Stimulated activated CD8-positive, alpha-beta memory T cell treated with anti-CD3 and anti-CD28 coated beads, Interleukin-2, amount 100 ng/mL, for 48 hours (primary cell): ENCODE measurements at places on chromosomes 5 and 9.

DNA sequence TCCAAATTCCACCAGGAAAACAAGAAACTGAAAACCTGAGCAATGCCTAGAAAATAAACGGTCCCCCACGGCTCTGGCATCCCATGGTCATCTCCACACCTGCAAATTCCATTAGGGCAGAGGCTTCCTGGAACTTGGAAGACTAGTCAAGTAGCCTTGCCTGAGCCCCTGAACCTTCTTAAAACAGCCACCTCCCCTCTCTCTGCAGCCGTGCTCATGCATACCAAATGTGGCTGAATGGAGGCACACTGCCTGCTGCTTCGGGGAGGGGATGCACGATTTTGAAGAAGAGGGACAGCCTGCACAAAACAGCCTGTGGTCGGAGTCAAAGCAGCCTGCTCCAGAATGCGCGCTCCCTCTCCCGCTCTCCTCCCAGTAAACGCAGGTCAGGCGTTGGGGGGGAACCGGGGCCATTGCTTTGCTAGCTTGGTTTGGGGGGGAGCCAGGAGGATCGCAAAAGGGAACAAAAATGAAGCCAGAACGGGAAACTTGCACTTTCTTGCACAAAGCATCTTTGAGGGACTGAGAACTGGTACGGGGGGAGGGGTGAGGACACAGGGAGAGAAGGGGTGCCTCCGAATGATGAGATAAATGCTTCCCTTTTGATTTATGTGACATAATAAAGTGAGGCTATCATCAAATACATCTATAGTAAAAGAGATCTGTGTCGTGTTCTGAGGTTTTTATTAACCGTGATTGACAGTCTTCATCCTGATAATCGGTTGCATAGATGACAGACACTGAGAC is at the start of gene TRPM3:
TRPM3 (minus strand) TSS at position 347 of the 747 bp plus-strand sequence; CDS start at position 80, 267 bp downstream.
- no peak for DNase-seq

- DNase-seq: no peak
These were observed 358.2 kb upstream of the MEF2C start for GRCh38 chr5:89241186-89241585.

DNA sequence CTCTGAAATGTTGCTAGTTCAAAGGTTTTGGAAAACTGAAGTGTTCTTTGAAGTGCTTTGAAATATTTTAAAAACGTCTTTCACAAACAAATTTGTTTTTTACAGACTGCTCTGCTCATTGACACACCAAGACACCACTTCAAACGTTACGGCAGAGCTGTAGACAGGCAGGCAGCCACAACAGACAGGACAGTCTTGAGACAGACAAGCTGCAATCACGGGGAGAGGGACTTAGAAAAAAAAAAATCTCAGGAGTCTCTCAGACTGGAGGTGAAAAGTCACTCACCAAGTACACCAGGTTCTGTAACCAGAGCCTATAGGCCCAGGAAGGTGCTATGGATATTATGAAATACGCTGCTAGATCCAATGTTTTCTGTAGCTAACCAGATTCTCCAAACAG is 135.4 kb downstream of the ISL1 start:
- DNase-seq: no peak

DNA sequence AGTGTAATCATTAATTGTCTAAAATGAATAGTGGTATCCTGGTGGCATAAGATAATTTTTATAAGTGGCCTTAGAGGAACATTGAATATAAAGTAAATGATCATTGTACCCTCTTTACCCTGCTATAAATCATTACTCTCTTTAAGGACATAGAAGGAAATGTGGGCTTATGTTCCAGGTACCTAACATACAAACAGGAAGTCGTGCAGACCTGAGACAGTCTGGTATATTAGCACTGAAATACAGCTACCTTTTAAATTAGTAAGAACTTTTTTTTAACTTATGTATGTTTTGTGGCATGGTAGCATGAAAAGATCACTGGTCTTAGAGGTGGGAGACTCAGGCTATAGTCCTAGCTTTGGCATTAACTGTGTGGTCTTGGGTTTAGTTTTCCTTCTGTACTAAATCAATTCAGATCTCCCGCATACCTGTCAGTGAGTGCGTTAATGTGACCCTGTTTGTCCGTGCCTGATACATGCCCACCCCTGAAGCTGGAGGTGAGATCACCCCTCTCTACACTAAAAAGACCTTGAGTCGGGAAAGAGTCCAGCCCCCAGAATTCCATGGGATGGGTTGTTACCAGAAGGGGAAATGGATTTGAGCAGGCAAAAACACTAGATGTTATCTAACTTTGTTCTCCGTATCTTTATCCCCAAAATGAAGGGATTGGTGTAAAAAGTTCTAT is 59.4 kb upstream of the ERBIN start:
- DNase-seq: no peak

DNA sequence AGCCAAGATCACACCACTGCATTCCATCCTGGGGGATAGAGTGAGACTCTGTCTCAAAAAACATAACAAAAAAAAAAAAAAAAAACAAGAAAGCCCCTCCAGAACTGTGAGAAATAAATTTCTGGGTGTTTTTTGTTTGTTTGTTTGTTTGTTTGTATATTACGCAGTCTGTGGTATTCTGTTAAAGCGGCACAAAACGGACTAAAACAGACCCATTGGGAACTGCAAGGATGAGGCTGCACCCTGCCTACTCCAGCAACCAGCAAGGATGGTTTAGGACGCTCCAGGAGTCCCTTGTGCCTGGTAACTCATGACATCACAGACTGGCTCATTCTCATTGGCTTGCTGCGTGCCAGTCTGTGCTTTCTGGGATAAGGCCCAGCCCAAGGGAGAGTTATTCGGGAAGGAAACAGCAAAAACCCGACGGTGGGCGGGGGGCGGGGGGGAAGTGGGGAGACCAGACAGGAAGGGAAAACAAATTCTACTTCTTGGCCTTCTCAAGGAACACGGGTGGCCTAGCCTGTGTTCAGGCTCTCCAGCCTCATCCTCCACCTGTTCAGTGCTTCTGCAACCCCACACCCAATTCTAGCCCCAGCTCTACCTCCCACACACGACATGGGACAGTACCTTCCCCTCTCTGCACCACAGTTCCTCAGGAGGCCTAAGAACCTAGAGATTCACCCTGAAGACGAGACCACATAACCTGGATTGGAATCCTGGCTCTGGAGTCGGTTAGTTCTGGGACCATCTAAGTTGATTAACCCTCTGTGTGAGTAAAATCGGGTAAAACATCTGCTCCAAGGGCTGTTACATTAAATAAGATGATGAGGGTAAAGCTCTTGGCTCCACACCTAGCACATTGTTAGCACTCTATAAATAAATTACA is 2.8 kb downstream of the CD74 start:
- DNase-seq: no peak

DNA sequence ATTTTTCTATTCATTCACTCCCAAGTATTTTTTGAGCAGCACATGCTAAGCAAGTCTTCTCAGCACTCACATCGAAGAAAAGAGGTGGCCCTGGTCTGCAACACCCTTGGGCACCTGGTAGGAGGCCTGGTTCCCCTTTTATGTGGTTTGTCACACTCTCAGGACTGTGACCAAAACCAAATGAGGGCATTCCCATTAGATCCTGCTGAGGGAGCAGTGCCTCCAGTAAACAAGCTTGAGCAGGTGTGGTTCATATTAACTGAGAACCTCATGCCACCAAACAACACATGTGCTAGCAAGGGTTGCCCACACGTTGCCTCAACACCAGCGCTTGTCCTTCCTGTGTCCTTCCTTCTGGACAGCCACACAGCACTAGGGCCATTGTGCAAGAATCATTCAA is 26.9 kb upstream of the SYK start:
- no peak for DNase-seq

- no peak for DNase-seq
These were observed 569.6 kb downstream of the EBF1 start for GRCh38 chr5:158530115-158530514.

GRCh38 chr5:174235221-174236011 is 189.9 kb downstream of the NSG2 start:
- DNase-seq: no peak

DNA sequence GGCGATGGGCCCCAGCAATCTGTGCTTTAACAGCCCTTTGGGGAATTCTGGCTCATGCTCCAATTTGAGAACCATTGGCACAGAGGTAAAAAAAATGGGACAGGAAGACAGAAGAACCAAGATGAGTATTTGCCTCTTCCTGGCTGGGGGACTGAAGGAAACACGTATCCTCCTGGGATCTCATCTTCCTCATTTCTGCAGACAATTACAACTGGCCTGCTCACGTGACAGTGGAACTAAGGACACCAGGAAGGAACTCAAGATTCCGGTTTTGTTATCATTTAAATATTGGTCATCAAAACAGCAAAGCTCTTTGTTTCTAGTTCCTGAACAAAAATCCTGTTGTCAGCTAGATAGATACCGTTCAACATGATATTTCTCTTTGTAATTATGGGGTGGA is 216.0 kb upstream of the DAP start:
- DNase-seq: no peak

- DNase-seq: no peak
These were observed 95.3 kb upstream of the SLC12A2 start for GRCh38 chr5:127988146-127988760.

DNA sequence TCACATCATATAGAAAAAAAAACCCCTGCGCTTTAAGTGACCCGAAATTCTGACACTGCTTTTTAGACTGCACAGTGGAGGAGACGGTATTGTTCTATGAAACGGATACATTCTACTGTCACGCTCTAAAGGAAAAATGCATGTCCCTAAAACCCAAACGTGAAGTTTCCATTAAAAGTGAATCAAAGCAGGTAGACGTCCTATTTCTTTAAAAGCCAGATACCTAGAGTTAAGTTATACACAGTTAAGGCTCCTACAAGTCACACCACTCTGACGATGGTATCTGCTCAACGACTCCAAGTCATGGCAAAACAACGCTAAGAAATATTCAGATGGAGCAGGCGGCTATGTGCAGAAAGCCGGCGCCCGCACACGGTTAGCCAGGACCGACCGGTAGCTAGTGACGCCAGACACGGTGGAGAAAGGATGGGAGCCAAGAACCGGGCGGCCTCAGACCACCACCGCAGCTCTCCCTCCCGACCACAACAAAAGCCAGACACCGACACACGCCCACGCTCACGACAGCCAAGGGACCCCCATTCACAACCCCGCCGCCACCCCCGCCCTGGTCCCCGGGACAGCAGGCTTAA is 734 bp downstream of the SKP1 start:
- peak; percentile 29 for DNase-seq

DNA sequence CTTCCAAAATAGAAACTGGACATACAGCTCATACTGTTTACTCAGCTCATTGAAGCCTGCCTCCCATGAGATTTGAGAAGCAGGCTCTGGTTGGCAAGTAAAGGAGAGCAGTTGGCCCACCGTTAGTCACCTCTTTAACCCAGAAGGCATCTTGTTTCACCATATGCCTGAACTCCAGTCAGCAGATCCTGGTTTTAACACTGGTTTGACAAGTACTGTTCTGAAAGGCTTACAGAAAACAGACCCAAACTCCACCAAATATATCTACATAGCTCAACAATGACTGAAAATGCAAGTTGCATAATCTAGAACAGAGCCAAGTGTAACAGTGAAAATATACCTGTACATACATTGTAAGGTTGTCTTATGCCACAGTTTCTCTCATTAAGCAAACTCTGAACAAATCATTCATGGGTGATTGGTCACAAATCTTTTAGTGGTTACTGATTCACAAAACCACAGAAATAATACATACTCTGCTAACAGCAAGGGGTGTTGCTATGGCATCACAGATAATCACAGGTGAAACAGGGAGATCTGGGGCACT is 198.8 kb downstream of the BNC2 start:
- no peak for DNase-seq

DNA sequence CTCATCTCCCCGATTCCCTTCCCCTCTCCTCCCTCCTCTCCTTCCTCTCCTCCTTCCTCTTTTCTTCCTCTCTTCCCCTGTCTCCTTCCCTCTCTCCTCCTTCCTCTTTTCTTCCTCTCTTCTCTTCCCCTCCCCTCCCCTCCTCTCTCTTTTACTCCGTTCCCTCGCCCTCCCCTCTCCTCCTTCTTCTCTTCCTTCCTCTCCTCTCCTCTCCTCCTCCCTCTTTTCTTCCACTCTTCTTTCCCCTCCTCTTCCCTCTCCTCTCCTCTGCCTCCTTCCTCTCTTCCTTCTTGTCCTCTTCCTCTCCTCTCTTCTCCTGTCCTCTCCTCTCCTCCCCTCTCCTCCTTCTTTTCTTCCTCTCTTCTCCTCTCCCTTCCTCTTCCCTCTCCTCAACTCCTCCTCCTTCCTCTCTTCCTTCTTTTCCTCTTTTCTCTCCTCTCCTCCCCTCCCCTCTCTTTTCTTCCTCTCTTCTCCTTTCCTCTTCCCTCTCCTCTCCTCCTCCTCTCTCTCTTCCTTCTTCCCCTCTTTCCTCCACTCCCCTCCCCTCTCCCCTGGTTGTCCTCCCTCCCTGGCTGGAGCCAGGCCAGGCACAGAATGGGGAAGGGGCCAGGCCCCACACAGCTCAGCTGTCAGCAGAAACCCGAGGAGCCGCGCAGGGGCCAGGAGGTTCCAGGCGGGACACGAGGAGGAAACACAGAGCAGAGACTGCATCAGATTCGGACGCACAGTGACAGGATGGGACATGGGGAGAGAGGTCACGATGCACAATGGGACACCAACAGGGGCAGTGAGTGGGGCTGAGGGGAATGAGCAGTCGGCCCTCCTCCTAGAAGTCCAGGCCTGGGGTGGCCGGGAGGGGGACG is 48.0 kb downstream of the CAMK2A start:
- no peak for DNase-seq

GRCh38 chr9:83239747-83240146 is 176.8 kb upstream of the RASEF start:
- DNase-seq: no peak

DNA sequence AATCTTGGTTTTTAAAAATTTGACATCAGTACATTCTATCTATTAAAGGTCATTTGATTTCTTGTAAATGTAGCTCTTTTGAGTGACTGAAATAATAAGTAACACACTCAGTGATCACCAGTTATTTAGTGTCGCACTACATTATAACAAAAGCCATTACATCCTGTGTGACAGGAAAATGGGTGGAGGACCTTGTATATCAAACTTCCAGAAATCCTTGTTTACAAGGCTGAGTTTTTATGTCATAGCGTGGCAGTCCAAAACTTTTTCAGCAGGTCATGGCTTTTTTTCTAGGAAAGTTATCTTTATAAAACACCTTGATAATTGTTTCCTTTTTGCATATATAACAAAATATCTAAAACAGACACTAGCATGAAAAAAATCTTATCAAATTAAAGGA is 14.4 kb upstream of the ITGA1 start:
- no peak for DNase-seq

DNA sequence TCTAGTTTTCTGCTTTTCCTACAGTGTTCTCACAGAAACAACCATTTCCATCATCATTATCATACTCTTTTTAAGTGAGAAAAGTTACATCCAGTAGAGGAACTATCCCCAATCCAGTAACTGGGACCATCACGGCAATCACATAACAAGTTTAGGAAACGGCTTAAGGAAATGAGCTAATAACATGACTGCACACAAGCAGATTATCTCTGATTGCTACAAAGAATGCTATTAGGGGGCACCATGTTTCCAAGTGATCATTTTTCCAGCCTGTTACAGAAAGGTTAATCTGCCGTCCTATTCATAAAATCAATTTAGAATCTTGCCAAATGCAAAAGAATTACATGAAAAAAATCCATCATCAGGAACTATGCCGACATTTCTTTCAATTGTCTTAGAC is 94.6 kb downstream of the EFNA5 start:
- no peak for DNase-seq

GRCh38 chr5:157308836-157309465 is 43.0 kb downstream of the CYFIP2 start:
- DNase-seq: no peak

GRCh38 chr5:167049043-167049663 is 1242.3 kb upstream of the WWC1 start:
- no peak for DNase-seq

- no peak for DNase-seq
These were observed 428.1 kb downstream of the EFNA5 start for GRCh38 chr5:107242411-107243219.

- DNase-seq: no peak
These were observed 75.3 kb downstream of the PTBP3 start for GRCh38 chr9:112258106-112258505.
